ENCODE measurements at places on chromosomes 4 and X.

- DNase-seq, result no peak
Observed at GRCh38 chr4:109077505-109077904, 225.0 kb downstream of the COL25A1 start.

DNA sequence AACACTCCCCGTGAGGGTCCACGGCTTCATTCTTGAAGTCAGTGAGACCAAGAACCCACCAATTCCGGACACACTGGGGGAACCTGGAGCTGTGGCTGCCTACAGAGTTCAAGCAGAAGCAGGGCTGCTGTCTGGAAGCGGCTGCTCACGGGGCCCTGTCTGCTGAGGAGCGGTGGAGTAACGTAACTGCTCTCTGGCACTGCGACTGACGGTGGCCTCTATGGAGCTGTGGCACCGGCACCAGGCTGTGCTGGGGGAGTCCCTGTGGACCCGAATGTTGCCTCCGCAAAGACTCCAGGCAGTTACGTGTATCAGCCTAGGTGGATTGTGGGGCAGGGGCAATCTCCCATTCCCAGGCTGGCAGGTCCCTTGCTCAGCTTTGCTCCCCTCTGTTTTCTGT, 703.3 kb upstream of the FRG1 start:
- DNase-seq, result no peak

GRCh38 chr4:26196567-26196966, 124.2 kb upstream of the RBPJ start:
- DNase-seq, result no peak

GRCh38 chrX:149799095-149799714, 17.5 kb downstream of the MAGEA9 start:
- no peak for DNase-seq

DNA sequence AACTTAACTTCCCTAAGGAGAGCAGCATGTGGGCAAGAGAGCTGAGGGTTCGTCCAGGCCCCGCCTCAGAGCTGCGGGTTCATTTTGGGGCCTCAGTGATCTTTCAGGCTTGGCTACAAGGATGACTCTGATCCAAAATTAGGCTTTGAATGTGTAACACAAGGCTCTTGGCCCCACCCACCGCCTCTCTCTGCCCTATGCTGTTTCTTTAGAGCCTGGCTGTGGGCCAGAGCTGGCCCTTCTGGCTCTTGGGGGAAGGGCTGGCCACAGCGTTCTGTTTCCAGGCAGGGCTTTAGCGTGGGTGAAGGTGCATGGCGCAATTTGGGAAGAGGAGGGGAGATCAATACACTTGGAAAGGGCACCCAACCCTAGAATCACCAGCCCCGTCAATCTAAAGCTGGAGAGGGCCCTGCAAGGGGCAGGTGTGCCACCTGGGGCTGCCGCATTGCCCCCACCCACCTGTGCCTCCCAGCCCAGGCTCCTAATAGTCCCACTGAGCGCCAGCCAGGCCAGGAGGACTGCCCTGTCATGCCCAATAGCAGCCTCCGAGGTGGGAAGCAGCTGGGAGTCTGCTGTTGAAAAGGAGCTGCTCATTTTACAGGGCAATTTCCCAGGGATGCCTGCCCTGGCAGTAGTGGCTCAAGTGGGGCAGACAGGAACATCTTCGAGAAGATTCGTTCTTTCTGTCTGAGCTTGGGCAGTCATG, 84.5 kb upstream of the MAML3 start:
- DNase-seq, result peak; percentile 85

DNA sequence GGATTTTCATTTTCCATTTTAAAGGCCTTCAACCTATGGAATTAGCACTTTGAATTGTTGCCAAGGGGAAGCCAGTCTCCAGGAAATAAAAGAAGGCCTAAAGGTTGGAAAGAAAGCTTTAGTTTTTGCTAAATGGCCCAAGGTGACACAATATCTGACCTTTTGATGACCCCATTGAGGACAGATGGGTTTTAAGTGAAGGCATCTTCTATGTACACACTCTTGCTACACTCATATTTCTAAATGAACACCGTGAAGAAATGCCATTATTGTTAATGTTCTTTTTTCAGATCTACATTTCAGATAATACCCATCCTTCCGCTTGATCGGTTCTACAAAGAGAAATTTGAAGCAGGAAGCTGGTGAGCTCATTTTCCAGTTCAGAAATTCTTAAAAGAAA, 162.8 kb upstream of the POU3F4 start:
- no peak for DNase-seq

- DNase-seq, result no peak
Observed at GRCh38 chrX:43853225-43853828, 28.9 kb downstream of the MAOB start.

DNA sequence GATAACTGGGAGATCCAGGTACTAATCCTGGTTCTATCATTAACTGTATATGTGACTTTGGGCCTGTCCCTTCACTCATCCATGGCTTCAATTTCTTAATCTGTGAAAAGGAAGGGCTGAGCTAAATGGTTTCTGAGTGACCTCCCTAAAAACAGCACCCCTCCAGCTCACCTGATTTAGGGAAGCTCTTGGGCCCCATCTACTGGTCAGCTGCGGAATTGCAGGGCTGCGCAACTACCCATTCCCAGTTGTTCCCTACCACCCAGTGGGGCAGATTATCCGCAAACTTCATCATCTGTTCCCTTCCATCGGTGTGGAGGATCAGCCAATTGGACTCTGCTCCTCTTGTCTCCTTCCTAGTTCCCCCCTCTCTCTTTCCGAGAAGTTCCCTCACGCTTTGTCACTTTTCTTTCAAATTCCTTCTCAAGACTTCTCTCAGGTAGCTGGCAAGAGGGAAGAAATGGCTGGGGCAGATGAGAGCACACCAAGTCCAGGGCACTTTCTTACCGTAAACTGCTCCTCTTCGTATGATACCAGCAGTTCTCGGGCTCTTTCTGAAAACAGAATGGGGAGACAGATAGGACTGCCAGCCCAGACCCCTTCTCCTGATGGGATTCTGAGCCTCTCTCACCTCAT, 5.8 kb downstream of the LAS1L start:
- DNase-seq, result peak; percentile 9

- no peak for DNase-seq
Observed at GRCh38 chrX:119784747-119785446, 6.5 kb downstream of the RPL39 start.

GRCh38 chrX:117835034-117835433, 281.6 kb downstream of the KLHL13 start:
- no peak for DNase-seq

DNA sequence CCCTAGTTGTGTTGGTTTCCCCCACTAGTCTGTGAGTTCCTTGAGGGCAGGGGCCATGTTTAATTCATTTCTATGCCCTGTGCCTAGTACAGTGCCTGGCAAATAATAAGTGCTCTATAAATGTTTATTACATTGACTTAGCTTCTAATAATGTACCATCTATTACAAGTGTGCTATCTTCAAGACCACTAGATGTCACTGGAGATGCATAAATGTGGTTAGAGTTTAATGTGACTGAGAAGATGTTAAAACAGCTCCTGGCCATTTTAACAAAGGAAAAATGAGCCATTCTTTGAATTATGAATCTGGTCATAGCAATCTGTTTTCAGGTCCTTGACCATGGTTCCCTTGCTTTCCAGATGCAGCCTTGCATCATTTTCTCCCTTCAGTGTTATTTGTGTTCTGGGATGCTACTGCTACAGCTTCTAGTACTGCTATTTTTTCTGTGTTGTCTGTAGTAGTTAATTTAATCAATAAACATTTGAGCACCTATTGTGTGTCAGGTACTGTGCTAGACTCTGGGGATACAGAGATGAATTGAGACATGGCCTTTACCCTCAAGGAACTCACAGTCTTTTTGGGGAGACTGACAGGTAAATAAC, 43.2 kb downstream of the SLC9A6 start:
- peak; percentile 72 for DNase-seq

DNA sequence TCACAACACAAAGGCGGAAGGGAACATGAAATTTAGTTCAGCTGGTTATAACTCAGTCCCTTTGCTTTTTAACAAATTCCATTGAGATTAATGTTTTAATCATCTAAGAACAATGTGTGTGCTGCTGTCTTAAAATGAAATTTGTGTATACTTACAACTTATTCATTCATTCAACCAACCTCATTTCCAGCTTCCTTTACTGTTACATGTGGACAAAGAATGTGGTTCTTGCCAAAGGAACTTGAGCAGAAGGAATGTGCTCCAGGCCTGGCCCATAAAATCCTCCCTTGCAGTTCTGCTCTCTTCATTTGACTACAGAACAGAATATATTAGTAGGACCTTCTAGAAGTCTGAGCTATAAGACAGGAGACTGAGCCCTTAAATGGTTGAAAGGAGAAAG, 176.8 kb upstream of the GLRA2 start:
- peak; percentile 37 for DNase-seq

GRCh38 chrX:68121835-68122234, 311.5 kb downstream of the OPHN1 start:
- DNase-seq, result peak; percentile 13

GRCh38 chr4:62544428-62544827, 1344.3 kb downstream of the ADGRL3 start:
- peak; percentile 4 for DNase-seq

GRCh38 chrX:20727447-20727846, 460.7 kb upstream of the RPS6KA3 start:
- no peak for DNase-seq

DNA sequence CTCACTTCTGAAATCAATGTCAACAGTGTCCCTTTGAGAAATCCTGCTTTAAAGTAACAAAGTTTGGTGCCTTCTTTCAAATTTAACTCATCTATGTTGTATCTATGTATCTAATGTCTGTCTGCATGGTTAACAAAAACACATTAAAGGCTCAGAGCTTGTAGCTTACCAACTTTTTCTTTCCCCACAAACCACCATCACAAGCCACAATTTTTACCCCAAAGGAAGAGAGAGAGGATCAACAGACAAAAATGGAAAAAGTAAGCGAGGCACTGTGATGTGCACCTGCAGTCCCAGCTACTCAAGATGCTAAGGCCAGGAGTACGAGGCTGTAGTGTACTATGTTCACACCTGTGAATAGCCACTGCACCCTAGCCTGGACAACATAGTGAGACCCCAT, 17.2 kb downstream of the ATRX start:
- DNase-seq, result no peak

GRCh38 chr4:1294891-1295290, 5.2 kb downstream of the MAEA start:
- DNase-seq, result no peak

DNA sequence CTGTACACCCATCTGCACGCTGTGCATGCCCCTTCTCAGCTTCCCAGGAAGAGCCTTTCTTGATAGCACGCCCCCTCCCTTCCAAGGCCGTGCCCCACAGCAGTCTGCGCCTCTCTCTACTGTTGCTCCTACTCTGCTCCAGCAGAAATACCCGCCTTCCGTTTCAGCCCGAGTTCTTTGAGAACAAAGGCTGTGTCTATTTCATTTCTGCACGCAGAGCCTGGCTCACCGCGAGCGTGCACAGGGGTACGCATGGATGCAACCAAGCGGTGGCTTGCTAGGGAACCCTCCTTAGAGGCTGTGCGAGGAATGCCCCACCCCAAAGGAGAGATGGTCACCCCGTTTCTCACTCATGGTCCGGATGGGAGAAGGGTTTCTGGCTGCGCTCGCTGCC, 485 bp downstream of the AADAT start:
- peak; percentile 57 for DNase-seq

DNA sequence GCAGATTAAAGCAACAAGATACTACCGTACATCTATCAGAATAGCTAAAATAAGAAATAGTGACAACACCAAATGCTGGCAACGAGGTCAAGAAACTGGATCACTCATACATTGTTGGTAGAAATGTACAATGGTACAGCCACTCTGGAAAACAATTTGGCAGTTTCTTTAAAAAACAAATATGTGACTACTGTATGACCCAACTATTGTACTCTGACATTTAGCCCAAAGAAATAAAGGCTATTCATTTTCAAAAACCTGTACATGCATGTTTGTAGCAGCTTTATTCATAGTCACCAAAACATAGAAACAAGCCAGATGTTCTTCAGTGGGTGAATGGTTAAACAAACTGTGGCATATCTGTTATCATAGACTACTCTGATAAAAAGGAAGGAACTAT, 8.2 kb downstream of the CLCN3 start:
- DNase-seq, result no peak

DNA sequence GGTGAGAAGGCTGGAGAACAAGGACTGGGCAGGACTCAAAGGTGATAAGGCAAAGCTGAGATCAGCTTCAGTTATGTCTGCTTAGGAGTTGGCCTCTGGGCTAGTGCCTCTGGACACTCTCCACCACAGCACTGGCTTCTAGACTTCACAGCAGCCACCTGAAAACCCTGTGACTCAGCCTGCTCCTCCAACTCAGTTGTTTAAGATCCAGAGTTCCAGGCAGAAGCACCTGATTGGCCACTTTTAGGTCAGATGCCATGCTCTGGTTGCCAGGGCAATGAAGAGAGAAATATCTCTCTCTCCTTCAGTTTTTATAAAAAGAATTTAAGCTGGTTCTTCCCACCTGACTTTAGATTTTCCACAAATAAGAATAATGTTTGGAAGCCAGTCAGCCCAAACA, 47.9 kb upstream of the BLTP1 start:
- DNase-seq, result no peak
